ENCODE measurements at places on chromosomes 7 and 10.

DNA sequence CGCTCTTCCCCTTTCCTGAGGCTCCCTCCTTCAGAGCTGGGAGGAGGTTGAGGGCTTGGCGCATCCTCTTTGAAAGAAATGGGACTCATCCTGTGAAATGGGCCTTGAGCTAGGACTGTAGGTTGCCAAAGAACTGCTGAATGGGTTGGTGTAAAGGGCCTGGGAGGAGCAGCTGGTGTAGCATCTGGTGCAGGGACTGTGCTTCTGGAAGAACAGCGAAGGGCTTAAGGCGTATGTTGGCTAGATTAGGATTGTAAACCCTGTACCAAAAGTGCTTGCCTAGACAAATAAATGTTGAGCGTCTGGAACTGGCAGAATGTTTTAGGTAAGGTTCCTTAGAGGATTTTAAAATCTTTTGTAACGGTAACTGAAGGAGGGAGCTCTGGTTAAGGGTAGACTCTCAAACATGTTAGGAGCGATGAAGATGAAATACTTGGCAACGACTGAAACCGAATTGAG is 563 bp downstream of the STAM start:
- DNase-seq: no peak

DNA sequence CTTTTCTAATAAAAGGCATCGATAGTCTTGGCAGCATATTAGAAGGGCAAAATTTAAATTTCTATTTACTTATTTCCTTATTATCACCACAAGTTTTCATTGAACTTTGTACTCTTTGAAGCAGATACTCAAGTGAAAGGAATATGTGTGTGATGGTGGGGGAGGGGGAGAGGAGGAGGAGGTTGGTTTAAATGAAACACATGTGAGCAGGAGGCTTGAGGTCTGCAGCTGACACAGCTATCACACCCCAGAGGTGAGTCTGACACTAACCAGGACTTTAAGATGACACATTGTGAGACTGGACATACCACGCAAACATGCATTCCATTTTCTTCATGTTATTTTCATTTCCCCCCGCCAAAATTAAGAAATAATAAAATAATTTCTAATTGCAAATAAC is 63.3 kb downstream of the CTTNBP2 start:
- DNase-seq: no peak

- no peak for DNase-seq
These were observed 98.3 kb downstream of the TRRAP start for GRCh38 chr7:98976396-98977185.

- DNase-seq: no peak
These were observed 14.2 kb downstream of the RAB11FIP2 start for GRCh38 chr10:118032564-118032963.

GRCh38 chr7:1727812-1728570 is 57.9 kb downstream of the ELFN1 start:
- no peak for DNase-seq

- peak; percentile 38 for DNase-seq
These were observed 46.6 kb downstream of the ALOX5 start for GRCh38 chr10:45420453-45421192.

GRCh38 chr7:20222219-20222828 is 5.1 kb upstream of the MACC1 start:
- DNase-seq: no peak

DNA sequence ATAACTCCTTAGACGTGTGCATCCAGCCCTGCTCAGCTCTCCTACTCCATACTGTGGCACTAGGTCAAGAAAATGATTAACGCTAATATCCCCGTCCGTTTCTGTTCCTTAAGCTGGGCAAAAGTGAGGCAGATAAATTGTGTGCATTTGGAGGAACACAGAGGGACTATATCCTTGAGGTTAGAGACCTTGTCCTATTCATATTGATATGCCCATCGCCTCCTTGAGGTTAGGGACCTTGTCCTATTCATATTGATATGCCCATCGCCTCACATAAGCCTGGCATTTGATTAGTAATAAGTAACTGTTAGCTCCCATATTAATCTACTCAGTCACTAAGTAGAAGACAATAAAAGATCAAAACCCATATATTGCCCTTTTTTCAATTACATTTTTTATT is 12.9 kb upstream of the TAX1BP1 start:
- no peak for DNase-seq

DNA sequence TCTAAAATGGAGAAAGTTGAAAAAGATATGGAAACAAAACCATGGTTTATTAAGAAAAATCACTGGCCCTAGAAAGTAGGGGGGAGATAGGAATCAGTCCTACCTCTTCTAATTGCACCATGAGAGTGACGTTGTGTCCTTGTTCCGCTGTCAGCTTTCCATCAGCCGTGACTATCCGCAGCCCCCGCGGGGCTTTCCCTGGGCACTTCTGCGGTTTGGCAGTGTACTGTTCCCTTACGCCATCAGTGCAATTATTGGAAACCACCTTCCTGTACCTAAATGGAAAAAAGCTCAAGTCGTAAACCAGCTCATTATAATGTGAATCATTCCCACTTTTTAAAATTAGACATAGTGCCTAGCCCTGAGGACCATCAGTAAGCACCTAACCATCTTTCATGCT is 512.2 kb downstream of the SORCS1 start:
- no peak for DNase-seq

GRCh38 chr7:3174515-3175284 is 126.4 kb upstream of the SDK1 start:
- DNase-seq: no peak

DNA sequence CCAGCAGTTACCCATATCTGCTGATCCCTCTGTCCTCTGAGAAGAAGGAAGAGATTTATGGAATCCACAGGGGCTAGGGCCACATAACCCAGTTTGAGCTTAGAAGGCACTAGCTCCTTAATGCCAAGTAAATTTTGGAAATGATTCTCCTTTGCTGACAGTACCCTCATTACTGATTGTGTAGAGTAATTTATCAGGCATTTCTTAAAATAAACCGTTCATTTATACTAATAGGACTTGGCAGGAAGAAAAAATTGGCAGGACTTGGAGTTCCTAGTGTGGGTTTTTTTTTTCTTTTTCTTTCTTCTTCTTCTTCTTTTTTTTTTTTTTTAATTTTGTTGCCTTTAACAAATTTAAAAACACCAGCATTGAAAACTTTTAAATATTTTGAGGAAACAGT is 645.7 kb downstream of the SUGCT start:
- no peak for DNase-seq

DNA sequence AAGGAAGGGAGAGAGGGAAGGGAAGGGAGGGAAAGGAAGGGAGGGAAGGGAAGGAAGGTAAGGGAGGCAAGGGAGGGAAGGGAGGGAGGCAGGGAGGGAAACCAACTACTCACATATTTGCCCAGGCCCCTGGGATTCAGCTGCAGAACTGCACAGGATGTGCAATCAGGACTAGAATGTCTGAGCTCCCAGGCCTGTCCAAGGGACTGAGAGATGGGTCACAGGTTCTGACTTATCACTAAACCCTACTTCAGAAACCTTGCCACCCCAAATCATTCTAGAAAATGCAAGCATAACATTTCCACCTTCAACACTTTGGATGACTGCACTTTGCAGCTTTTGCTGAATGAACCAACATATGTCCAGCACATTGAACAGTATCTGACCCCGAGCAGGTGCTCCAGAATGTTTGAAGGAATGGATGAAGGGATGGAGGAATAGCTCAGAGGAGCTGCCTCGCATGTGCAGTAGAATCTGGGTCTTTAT is 245.3 kb downstream of the KCNMA1 start:
- no peak for DNase-seq

- no peak for DNase-seq
These were observed 51.3 kb upstream of the PIK3CG start for GRCh38 chr7:106813705-106814305.

DNA sequence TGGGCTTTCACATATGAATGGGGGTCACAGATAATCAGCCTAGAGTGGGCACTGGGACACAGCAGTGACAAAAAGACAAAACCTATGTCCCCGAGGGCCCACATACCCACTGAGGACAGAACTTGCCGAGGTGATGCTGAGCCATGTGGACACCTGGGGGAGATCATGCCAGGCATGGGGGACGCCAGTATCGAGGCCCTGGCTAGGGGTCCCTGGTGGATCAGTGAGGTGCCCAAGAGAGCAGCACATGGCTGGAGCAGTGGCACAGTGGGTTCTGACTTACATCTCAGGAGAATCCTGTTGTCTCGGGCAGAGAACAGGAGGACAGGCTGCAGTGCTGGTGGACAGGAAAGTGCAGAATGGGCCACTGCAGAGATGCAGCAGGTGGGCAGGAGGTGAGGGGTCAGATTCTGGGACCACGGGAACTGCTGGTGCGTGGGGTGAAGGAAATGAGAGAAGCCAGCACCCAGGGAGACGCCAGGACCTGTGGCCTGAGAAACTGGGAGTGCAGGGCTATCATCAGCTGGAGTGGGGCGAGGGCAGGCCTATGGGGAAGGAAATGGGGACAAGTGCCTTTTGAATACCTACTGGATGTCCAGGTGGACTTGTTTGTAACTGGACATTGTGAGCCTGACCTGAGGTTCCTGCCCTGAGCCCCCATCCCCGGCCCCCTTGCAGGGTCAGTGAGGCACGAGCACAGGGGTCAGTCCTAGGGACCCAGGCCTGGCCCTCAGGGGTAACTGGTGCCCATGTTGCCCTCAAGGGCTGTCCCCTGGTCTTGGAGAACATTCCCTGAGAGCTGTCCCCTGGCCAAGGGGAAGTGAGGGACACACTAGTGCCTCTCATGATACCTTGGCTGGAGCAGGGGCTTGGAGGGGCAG is 91.2 kb upstream of the RET start:
- no peak for DNase-seq

DNA sequence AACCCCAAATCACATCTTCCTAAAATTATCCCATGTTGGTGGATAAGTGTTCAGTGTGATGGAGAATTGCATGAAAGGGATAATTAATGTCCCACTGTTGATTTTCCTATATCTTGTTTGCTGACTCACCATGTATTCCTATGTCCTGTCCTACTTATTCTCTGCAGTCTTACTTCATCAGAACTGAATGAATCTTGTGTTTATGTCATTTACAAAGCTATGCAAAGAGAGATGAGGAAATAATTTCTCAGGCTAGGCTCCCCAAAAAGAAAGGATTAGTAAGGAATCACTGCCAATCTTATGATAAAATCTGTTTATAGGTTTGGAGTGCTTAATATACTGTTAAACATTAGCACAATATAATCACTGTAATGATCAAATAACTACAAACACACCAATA is 360.8 kb downstream of the CRPPA start:
- DNase-seq: no peak

- DNase-seq: no peak
These were observed 55.5 kb upstream of the LRGUK start for GRCh38 chr7:134071355-134072331.

DNA sequence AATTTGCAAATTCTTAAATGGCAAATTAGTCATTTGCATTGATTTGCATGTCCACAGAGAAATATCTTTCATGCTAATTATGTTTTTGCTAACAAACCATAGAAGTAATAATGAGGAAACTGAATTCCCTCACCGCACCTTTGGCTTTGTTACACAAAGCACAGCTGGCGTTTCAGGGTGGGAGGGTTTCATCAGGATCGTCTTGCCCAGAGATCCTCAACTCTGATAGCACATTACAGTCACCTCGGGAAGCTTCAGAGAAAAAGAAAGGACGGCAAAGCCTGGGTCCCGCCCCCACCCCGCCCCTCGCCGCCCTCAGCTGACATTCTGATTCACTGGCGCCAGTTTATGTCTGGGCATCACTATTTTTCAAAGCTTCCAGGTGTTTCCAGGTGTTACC is 119.4 kb downstream of the PTPRN2 start:
- DNase-seq: no peak

- no peak for DNase-seq
These were observed 484.9 kb downstream of the GPAM start for GRCh38 chr10:111698711-111699110.

DNA sequence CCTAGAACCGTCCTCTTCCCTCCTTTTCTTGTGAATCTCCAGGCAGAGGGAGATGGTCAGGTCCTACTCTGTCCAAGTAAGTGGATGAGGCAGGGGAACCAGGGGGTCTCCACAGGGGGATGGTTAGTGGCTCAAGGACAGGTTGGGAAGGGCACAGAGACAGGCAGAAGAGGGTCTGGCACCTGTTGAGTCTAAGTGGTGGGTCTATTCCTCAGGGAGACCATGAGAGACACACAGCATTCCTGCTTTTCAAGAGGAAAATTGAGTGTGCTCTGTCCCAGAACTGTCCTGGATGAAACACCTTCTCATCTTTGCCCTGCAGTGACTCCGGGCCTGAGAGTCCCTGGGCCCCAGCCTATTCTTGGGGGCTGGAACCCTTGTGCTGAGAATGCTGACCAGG is 184.8 kb upstream of the GALNT17 start:
- DNase-seq: no peak

- DNase-seq: no peak
These were observed 179.1 kb upstream of the STEAP4 start for GRCh38 chr7:88485821-88486220.

GRCh38 chr10:128463991-128464760 is 338.0 kb upstream of the MKI67 start:
- DNase-seq: no peak

DNA sequence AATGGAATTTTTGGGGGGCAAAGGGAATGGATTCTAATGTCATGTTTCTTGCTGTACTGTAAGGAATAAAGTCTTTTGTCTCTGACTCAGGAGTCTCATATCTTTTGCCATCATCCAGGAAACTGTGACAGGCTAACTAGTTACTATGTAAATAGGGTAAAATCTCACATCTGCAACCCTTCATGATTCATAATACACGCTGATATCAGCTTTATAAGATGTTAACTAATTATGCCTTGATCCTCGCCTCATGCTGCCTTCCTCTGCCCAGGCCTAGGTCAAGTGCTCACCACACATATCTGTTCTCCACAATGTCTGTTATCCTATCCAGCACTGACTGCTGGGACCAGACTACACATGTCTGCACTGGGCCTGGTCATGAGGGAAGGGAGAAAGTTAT is 81.3 kb upstream of the CXCL12 start:
- no peak for DNase-seq

GRCh38 chr7:44308596-44309270 is 16.7 kb downstream of the CAMK2B start:
- DNase-seq: no peak

GRCh38 chr7:2614631-2615330 is 17.0 kb upstream of the TTYH3 start:
- no peak for DNase-seq

DNA sequence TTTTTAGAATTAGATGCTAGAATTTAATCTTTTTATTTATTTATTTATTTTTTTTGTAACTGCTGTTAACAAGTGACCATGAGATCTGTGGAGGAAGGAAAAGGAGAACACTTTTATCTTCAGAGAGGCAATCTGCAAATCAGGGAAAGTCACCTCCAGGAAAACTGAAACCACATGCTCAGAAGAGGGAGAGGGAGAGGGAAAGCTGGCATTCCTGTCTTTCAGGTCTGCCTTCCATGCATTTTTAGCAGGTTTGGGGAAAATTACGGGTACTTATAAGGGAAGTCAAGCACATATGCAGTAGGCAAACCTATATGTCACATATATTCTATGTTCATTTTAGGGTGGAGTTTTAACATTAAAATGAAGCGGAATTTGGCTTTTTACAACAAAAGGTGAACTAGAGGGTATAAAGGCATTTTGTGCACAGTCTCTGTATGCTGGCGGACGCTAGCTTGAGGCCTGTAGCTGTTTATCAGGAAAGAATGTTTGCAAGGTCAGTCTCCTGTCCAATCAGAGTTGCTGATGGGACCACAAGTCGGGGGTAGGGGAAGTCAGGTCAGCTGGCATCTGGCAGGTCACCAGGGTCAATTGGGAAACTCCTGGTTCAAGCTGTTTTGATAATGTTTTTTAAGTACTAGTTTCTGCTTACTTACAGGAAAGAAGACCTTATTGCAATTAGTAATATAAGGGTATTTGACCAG is 333.5 kb downstream of the GPR158 start:
- no peak for DNase-seq

GRCh38 chr7:117399820-117400422 is 27.4 kb downstream of the ASZ1 start:
- DNase-seq: no peak

All from stimulated activated naive CD4-positive, alpha-beta T cell treated with Interleukin-2 at 50 U/mL for 16 hours (primary cell).